ENCODE measurements at places on chromosomes 16 and 17.

GRCh38 chr16:31130336-31130891 is 5.1 kb downstream of the PRSS8 start:
- no peak for DNase-seq

- DNase-seq, result no peak
These were observed 40.6 kb downstream of the STH start for GRCh38 chr17:46039592-46040186.

GRCh38 chr17:55281649-55282378 is 17.1 kb downstream of the HLF start:
- DNase-seq, result no peak

- no peak for DNase-seq
These were observed 27.5 kb downstream of the NKD1 start for GRCh38 chr16:50575743-50576142.

DNA sequence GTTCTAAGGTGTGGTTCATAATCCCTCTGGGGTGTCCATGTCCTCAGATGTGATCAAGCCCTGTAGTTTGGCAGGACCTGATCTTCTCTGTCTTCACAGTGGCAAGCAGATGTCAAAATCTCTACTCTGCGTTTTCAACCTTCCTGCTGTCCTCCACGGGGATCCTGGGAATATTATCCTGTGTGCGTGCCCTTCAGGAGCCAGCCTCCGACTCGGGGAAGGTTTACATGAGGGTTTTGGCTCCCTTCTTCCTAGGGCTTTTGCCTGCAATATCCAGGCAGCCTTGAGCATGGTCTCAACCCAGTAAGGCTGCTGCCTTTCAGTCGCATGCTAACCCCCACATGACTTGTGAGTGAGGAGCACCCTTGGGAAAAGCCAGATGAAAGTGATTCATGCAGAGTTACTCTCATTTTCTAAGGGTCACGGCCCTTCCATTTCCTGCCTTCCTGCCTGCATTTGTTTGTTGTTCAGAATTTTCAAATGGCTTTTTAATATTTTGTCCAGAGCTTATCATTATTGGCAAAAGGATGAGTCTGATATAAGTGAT is 202.2 kb upstream of the CHMP6 start:
- DNase-seq, result no peak

DNA sequence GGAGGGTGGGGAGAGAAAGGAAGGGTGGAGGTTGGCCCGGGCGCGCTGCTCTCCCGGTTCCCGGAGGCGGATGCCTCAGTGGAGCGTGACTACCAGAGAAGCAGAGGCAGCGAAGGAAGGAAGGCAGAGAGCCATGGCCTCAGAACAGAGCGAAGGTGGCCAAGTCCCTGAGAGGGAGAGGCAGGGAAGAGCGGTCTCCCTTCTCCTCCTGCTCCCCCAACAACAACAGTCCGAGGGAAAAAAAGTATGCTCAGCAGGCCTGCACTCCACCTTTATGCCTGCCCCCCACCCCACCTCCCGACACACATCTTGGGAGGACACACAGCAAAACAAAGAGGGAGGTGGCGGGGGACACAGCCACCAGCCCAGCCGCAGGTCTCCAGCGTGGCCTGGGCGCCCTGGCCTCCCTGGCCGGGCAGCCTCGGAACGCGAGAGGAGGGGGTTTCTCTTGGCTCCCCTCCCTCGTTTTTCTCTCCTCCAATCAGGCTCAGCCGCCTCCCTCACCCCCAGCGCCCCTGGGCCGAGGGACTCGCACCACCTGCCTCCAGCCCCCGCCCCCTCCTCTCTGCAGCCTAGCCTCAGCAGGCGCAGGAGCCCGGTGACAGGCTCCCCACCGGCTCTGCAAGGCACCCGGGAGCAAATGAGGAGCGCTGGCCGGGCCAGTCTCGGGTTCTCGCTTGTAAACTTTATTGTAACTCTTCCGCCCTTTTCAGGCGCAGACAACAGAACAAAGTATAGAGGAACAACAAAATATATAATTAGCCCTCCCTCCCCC is 1.1 kb upstream of the HOXB7 start:
- DNase-seq, result peak; percentile 96

- DNase-seq, result no peak
These were observed 12.1 kb downstream of the BEAN1 start for GRCh38 chr16:66439051-66439730.

DNA sequence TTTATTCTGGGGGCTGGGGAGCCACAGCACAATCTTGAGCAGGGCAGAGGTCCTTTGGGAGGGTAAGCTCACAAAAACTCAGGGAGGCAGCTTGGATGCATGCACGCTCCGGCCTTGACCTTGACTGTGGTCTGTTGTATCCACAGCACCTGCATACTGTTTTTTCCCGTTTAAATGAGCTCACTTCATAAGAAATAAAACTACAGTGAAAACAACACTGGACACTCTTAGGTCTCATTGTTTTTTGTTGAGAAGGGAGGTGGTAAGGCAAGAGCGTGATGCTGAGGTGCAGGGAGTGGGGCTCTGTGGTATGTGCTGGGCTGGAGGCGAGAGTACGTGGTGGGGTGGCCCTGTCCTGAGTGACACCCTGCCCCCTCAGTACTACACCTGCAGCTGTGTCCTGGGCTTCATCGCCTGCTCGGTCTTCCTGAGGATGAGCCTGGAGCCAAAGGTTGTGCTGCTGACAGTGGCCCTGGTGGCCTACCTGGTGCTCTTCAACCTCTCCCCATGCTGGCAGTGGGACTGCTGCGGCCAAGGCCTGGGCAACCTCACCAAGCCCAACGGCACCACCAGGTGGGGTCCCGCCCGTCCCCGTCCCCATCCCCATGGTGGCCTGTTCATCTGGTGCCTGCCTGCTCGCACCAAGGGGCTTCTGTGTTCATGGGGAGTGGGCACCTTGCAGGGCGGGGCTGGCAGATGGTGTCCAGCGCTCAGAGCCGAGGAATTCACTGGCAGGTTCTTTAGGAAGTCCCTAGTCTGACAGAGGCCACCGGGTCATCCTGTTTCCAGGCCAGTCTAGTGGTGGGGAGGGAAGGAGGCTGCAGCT is 44.2 kb downstream of the ADCY7 start:
- DNase-seq, result no peak

- DNase-seq, result peak; percentile 96
These were observed 217.8 kb upstream of the GSE1 start for GRCh38 chr16:85395207-85395912.

DNA sequence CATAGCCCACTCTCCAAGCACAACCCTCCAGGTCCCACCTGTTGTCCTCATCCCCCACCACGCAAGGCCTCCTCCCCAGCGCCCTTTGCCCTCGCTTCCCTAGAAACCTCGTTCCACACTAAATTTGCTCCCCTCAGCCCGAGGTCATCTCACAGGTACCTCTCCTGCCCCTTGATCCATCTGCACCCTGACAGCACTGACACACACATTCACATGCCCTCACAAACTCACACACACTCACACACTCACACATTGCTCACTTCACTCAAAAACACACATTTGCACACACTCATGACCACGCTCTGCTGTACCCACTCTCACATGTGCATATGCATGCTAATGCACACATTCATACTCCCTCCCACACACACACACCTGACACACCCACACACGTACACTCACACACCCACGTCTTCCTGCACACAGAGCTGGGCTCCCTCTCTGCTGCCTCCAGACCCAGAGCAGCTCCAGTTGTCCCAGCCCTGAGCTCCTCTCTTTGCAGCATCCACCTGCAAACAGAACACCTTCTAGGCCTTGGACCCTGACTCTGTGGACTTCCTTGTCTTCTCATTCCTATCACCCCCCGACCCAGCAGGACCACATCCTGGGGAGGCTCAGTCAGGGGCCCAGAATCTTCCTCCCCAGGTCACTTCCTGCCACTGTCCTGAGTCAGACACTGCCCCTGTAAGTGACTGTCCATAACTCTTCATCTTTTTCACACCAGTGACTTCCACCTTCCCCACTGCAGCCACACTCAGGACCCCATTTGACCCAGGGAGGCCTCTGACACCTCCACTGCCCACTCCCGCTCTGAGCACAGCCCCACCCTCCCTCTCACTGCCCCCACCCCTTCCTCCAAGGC is 4.9 kb downstream of the ASGR2 start:
- no peak for DNase-seq

GRCh38 chr17:37797206-37797605 is 52.3 kb upstream of the HNF1B start:
- DNase-seq, result no peak

- DNase-seq, result peak; percentile 83
These were observed 221.0 kb downstream of the CCDC182 start for GRCh38 chr17:57523926-57524632.

GRCh38 chr16:24071666-24072360 is 184.3 kb upstream of the CACNG3 start:
- no peak for DNase-seq

GRCh38 chr16:88863426-88863825 is 3.0 kb downstream of the PABPN1L start:
- DNase-seq, result no peak

DNA sequence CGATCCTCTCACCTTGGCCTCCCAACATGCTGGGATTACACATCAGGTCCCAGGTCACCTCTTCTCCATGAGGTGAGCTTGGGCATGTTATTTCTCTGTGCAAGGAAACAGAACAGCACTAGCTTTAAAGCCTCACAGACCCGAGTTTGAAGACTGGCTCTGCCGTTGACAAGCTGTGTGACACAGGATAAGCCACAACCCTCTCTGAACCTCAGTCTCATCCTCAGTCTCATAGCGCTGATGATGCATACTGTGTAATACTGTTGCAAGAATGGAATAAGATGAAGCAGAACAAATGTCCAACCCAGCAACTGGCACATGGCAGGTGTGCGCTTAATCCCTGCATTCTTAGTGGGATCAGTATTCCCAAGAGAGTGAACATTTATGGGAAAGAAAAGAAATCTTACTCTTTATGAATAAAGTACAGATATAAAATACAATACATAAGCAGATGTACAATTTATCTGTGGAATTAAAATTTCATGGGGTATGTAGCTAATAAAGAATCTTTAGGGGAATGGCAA is 43.5 kb downstream of the ABAT start:
- DNase-seq, result no peak

DNA sequence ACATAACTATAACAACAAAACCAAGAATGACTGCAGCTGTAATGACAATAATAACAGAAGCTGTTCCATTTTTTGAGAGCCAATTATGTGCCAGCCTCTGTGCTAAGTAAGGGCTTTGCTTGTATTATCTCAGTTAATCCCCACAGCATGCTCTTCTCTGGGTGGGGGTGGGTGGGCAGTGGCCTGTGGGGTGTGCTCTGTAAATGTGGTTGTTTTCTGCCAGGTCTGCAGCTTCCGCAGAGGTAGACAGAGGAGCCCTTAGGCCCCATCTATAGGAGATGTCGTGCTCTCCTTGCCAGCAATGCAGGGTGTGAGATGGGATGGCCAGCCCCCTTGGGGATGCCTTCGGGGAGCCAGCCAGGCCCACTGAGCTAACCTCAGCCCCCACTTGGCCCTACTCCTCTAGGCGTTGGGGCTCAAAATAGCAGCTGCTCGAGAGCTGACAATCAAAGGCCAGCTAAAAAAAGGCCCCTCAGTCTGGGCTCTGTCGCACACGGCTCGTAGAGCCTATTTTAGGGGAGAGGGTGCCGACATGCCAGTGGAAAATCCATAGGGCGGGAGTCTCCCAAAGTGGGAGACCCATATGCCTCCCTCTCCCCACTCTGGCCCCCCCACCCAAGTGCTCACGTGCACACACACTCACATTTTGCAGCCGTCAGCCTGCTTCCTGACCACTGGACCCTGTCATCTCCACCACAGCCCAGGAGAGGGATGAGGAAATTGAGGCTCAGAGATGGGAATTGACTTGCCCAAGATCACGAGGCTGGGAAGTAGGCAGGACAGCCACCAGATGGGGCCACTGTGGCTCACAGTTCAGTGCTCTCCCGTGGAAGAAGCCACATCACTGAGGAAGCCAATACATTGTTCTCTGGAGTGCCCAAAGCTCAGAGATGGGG is 15.8 kb downstream of the CDH16 start:
- no peak for DNase-seq

DNA sequence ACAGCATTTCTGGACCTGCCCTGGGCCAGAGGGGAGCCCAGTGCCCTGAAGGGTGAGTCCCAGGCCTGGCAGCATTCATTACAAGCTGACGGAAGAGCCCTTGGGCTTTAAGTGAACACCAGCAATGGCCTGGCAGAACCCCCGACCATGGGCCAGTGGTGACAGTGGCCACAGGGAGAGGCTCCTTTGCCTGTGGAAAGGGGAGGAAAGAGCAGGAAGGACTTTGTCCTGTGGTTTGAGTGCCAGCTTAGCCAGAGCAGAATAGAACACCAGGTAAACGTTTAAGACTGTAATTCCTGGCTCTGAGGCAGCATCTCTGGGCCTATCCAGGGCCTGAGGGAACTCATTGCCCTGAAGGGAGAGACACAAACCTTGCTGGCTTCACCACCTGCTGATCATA is 34.3 kb upstream of the ATP2C2 start:
- DNase-seq, result no peak

- no peak for DNase-seq
These were observed 66.1 kb upstream of the RPL38 start for GRCh38 chr17:74137416-74137815.

- DNase-seq, result no peak
These were observed 160.8 kb downstream of the ANKFN1 start for GRCh38 chr17:56314026-56314425.

GRCh38 chr16:627454-628239 is 3.1 kb upstream of the WFIKKN1 start:
- peak; percentile 92 for DNase-seq

GRCh38 chr17:45828582-45829133 is 16.0 kb upstream of the SPPL2C start:
- DNase-seq, result no peak

DNA sequence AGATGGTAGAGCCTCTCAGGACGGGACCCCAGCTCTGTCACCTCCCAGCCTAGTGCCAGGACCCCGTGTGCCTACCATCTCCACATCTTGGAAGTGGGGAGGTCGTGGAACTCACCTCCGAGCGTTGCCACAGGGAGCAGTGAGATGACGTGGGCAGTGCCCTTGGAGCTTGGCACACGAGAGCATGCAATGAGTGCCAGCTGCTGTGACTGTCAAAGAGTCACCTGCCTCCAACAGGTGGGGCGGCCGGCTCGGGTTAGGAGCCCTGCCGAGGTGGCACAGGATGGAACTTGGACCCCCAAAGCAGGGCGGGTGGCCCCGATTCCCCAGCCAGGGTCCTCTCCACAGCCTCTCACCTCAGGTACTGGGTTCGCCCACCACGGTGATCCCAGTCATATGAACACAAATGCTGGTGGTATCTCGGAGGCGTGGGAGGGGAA is 5.5 kb downstream of the VPS4A start:
- DNase-seq, result no peak

DNA sequence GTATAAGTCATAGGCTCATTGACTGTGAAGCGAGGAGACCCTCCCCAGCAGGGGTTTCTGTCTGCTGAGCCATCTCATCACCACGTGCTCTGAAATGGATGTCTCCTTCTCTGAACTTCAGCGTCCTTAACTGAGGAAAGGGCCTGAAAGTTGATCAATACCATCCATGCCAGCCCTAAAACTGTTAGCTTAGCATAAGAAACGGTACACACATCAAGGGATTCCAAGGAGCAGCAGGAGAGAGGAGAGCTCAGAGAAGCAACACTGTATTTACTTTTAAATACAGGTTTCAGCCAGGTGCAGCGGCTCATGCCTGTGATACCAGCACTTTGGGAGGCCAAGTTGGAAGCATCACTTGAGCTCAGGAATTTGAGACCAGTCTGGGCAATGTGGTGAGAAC is 248.9 kb upstream of the TNRC6C start:
- no peak for DNase-seq

GRCh38 chr17:63542942-63543821 is 7.1 kb upstream of the DCAF7 start:
- DNase-seq, result peak; percentile 60

- DNase-seq, result no peak
These were observed 1.1 kb downstream of the DHRS11 start for GRCh38 chr17:36592716-36593321.

GRCh38 chr17:83084621-83085056 is 5.2 kb downstream of the METRNL start:
- DNase-seq, result no peak
